Myocyte (in vitro differentiated cells): ENCODE measurements at places on chromosomes 6 and 20.

GRCh38 chr6:35031611-35032529 is 109.3 kb downstream of the TCP11 start:
- no peak for DNase-seq

DNA sequence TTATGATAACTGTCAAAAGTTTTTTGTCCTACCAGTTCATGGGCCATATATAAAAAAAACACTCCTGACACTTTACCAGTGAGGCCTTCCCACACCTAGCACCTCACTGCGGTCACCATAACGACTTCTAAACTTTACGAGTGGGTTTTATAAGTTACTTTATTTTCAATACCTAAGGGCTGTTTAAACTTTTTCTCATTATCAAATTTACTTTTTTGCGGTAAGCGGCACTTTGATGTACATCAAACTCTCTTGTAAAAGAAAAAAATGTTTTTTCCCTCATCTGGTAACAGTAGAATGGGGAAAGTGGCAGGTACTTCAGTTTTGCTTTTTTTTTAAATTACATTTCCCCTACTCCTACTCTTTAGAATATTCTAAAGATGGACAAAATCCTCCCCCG is 36.2 kb downstream of the FYN start:
- no peak for DNase-seq

DNA sequence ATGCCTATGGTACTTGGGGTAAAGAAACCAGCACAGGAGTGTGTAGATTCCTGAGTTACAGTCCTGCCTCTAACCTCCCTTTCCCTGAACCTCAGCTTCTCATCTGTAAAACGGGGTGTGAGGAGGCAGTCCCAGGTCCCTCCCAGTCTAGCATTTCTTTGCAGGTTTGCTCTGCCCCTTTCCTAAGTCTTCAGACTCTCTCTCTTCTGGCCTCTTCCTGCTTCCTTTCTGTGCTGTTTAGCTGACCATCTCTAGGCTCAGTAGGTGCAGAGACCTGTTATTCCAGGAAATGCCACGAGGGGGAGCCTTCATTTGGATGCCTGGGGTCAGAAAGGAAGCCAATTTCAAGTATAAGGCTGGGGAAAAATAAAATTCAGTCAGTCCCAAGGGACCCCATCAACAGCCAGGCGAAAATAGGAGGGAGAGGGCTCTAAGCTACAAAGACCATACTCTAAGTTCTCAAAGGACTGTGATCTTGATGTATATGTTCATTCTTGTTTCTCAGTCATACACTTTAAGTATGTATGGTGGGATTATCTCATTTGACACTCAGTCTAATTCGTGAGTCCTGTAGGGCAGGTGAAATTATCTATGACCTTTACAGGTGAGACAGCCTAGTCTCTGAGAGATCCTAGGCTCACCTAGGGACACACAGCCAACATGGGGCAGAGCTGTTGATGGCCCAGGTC is 89.1 kb downstream of the NCR2 start:
- DNase-seq, result peak; percentile 81

GRCh38 chr6:69957985-69958559 is 91.7 kb downstream of the COL19A1 start:
- no peak for DNase-seq

DNA sequence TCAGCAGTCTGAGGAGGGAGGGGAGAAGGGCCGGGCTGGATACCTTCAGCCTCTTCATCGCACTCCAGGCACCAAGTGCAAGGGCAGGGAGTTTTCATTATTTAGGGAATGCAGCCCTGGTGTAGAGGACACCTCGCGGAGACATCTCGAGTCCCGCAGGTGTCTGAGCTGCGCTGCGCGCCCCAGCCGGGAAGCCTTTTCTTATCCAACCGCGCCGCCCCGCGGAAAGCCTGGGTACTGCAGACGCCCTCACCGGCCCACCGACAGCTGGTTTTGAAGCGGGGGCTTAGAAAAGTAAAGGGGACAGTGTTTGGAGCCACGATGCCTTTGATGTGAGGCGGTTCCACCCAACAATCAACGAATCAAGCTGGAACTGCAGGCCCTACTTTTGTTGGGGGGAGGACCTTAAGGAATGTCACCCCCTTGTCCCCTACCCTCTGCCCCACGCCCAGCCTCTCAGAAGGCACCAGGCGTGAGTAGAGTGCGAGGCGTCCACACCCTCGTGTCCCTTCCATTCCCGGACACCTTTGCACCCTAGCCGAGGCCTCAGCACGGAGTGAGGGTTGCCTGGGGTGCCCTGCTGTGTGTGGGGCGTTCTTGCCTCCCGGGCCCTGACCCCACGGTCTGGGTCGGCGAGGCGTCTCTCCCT is 8.6 kb downstream of the NKX2-2 start:
- peak; percentile 49 for DNase-seq

GRCh38 chr6:49933526-49933925 is 30.4 kb downstream of the DEFB114 start:
- no peak for DNase-seq

GRCh38 chr6:134145786-134146185 is 93.4 kb upstream of the SLC2A12 start:
- DNase-seq, result peak; percentile 53

DNA sequence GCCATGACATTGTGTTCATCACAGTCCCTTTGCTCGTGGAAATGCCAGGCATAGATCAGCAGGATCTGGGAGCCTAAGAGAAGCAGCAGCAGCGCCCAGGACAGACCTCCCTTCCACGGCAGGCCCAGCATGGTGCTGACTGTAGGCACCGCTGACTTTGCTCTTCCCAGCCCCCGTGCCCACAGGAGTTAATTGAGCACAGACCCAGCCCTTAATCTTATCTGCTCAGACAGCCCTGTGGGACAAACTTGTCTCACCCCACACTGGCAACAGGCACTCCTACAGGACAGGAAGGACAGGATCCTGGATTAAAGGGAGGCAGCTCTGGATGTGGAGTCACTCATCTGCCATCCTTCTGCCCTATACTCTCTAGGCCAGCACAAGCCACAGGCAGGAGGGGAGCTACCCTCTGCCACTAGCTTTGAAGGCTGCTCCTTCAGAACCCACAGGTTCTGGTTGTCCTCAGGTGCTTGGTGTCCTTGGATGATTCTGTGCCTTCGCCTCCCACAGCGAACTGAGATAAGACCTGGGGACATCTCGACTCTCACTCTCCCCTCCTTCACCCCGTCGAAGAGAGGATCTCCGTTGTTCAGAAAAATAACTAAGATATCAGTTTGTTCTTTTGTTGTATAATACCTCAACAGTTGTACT is at the start of gene CST9L:
CST9L (minus strand) TSS at position 165 of the 651 bp plus-strand sequence; CDS start at position 131, 34 bp downstream.
- DNase-seq, result no peak

- no peak for DNase-seq
Observed at GRCh38 chr6:136226674-136227377, 23.3 kb downstream of the MTFR2 start.

DNA sequence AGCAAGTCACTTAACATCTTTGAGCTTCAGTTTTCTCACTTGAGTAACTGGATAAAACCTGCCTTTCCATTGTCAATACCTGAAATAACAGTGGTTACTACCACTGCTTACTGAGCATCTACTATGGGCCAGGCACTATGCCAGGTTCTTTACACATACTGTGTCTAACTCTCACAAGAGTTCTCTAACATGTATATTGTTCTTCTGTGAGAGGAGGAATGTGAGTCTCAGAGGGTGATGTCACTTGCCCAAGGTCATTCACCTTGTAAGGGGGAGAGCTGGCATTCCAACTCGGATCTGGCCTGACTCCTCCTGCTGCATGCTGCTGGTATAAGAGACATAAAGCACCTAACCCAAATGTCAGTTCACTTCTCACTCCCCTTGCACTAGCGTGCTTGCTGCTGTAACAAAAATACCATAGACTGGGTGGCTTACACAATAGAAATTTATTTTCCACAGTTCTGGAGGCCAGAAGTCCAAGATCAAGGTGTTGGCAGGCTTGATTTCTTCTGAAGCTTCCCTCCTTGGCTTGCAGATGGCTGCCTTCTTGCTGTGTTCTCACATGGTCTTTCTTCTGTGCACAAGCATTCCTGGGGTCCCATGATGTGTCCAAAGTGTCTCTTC is 21.9 kb upstream of the SGK2 start:
- DNase-seq, result no peak
